Hair follicular keratinocyte (primary cell): ENCODE measurements at places on chromosomes 3 and 15. TPM values are rescaled to one million over a fixed set of nuclear protein-coding genes. Genes with fewer than 3 reads are reported as not detected.

The NEK10 gene
- 0.04 and 0.23 TPM in 2 replicates for total RNA-seq

The GNAT1 gene
- total RNA-seq, result not detected in 2 replicates

The ACTC1 gene
- total RNA-seq, result not detected in 2 replicates

The SKIL gene
- 9.2 and 21.9 TPM in 2 replicates for total RNA-seq

The HYAL1 gene
- 3.0 and 6.3 TPM in 2 replicates for total RNA-seq

The SRGAP3 gene
- 8.2 and 14.1 TPM in 2 replicates for total RNA-seq

The SERPINI1 gene
- 2.2 and 2.5 TPM in 2 replicates for total RNA-seq

The CPN2 gene
- total RNA-seq, result not detected in 2 replicates

The PAK6 gene
- 21.0 and 21.7 TPM in 2 replicates for total RNA-seq

The CLDN11 gene
- total RNA-seq, result 3.4 and 5.1 TPM in 2 replicates

The BCHE gene
- 0.08 and 1.6 TPM in 2 replicates for total RNA-seq

The DNAH12 gene
- total RNA-seq, result not detected in 2 replicates

The CYP11A1 gene
- total RNA-seq, result 0.16 TPM in 1 of 2 replicates, not detected in the other

The FGD5 gene
- total RNA-seq, result not detected in 2 replicates

The SHF gene
- 0.38 and 0.78 TPM in 2 replicates for total RNA-seq

The GUCA1C gene
- total RNA-seq, result not detected in 2 replicates

The CCR1 gene
- total RNA-seq, result not detected in 2 replicates

The C3orf22 gene
- not detected in 2 replicates for total RNA-seq

The CCR3 gene
- total RNA-seq, result not detected in 2 replicates

The LYZL4 gene
- total RNA-seq, result not detected in 2 replicates

The LRRN1 gene
- 0.08 TPM in 1 of 2 replicates, not detected in the other for total RNA-seq

The CSPG5 gene
- total RNA-seq, result 0.08 and 0.23 TPM in 2 replicates
